ENCODE measurements at places on chromosomes 16 and 17.

GRCh38 chr17:21353326-21354010 lies 22.7 kb upstream of the KCNJ12 start:
- DNase-seq: no peak

GRCh38 chr16:30697264-30698138 lies 1.5 kb upstream of the SRCAP start:
- DNase-seq: peak; percentile 23

DNA sequence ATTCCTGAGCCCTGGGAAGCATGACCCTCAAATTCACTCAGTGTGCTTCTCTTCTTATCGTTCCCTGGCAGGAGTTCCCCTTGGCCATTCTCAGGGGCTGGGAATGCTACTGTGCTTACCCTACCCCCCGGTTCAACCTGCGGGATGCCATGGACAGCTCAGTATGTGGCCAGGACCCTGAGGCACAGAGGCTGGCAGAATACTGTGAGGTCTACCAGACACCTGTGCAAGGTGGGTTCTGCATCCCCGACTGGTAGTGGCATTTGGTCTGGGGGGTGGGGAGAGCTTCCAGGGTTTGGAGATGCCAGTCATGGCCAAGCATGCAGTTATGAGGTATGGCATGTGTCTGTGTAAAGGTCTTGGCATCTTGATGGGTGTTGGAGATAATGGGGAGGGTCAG lies 39.4 kb downstream of the WSCD1 start:
- no peak for DNase-seq

GRCh38 chr17:56593086-56593645 lies 333 bp upstream of the NOG start:
- DNase-seq: peak; percentile 62

DNA sequence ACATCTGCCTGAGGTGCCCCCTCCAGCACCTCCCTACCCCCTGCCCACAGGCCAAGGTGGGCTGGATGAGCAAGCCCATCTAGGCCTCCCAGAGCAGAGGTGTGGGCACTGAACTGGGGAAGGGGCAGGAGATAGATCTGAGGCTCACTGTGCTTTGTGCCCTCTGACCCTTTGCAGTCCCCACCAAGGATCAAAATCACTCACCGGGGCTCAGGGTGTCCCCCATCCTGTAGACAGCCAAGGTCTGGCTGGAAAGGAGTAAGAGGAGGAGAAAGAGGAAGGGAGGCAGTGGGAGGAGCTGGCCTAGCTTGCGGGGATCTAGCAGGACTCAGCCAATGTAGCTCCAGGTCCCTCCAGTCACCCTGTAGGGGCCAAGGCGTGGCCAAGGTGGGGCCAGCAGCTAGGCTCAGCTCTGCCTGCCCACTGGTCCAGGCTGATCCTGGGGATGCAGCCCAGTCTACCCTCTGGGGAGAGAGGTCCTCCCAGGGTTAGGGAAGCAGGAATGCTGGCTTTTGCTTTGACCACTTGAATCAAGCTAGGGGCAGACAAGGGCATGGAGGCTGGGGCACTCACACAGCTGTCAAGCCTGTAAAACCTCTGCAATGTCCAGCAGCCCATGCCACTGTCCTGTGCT lies 1.8 kb downstream of the SLC12A4 start:
- peak; percentile 28 for DNase-seq

DNA sequence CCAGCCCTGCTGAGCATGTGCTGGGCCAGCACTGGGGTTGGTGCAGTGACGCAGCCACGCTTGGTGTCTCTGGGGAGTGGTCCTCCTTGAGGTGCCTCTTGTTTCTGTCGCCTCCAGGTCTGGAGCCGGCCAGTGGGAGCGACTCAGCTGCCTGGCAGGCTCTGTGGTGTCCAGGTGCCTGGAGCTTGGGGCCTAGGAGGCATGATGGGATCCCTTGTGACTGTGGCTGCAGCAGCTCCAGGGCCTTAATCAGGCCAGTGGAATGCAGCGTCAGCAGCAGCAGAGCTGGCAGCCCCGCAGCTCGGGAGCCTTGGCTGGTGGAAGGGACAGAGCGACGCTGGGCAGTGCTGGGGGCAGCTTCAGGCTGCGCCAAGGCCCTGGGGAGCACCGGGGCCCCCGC lies 74.7 kb upstream of the CIBAR2 start:
- DNase-seq: peak; percentile 65

DNA sequence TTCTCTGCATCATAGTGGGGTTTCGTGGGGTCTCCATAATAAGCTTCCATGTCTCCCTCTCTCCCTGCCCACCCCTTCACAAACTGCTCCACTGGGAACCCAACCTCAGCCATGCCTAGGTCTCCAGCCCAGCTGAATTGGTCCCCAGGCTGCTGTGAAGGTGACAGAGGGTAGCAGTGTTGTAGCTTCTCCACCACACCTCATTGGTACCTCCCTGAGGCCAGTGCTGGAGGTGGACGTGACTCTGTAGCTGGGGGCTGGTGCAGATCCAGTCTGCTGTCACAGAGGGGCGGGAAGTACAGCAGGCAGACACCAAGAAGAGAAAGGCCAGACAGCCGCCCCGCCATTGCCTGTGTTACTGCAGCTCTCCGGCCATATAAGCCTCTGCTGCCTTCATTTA lies 82.1 kb downstream of the OR1D5 start:
- DNase-seq: no peak

DNA sequence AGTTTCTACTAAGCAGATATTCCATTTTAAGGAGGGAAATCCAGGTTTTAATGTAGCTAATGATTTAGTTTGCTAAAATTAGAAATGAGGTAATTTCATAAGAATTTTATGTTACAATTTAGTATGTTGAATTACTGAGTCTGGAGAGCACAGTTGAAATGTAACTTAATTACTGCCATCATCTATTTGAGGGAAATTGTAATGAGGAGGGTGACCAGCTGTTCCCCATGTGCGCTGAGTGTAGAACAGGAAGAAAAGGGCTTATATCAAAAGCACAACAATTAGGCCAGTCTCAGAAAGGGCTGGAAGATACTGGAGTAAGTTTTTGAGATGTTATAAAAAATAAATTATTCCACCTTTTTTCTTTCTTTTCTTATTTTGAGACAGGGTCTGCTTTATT lies 735.1 kb upstream of the GOT2 start:
- DNase-seq: no peak

DNA sequence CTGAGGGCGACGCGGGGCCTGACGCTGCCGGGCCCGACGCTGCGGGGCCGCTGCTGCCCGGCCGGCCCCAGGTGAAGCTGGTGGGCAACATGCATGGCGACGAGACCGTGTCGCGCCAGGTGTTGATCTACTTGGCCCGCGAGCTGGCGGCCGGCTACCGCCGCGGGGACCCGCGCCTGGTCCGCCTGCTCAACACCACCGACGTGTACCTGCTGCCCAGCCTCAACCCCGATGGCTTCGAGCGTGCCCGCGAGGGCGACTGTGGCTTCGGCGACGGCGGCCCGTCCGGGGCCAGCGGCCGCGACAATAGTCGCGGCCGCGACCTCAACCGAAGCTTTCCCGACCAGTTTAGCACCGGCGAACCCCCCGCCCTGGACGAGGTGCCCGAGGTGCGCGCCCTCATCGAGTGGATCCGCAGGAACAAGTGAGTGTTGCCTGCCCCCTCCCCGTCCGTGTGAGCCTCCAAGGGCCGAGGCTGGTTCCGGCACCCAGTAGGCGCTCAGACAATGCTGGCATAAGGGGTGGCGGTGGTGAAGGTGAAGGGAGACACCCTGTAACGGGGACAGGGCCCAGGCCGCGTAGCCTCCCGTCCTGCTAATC lies 676 bp downstream of the CPD start:
- peak; percentile 22 for DNase-seq

DNA sequence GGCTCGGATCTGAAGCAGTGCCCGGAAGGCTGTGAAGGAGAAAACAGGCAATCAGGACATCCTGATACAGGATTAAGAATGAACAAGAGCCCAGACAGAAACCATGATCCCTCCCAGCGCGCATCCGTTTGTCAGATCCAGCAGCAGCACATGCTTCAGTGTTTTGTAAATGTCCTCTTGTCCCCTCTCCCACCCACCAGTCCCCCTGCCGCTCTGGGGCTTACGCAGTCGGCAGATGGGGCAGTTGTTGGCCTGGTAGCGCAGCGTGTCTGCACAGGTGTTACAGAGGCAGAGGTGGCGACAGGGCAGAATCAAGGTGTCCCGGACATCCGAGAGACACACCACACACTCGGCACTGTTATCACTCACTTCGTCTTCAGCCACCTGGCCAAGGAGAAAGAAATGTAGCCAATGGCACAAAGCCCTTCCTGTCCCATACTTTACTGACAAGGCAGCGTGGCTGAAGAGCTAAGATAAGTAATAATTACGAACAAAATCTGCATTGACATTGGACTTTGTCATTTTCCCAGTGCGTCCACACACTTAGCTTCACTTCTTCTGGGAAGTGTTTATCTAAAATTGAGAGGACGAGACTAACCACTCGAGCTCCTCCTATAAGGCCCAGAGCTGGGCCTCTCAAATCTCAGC lies 20.7 kb upstream of the FOXJ1 start:
- DNase-seq: no peak

- DNase-seq: peak; percentile 56
These were observed 17.4 kb downstream of the NF1 start for GRCh38 chr17:31112001-31112661.

DNA sequence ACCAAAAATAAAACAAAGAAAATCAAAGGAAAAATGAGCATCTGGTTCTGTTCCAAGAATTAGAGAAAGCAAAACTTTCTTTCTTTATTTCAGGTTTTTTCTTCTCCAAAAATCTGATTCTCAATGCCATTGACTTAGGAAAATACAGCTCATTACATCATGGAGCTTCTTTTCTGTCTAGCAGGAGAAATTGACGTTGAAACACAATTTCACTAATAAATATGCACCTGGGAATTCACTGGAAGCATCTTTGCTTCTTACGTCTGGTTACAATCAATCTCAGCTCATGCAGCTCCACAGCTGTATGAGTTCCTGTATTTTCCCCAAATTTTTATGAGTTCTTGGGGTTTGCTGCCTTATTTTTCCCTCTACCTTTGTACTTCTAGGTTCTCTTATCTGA lies 1568.6 kb upstream of the GOT2 start:
- no peak for DNase-seq

DNA sequence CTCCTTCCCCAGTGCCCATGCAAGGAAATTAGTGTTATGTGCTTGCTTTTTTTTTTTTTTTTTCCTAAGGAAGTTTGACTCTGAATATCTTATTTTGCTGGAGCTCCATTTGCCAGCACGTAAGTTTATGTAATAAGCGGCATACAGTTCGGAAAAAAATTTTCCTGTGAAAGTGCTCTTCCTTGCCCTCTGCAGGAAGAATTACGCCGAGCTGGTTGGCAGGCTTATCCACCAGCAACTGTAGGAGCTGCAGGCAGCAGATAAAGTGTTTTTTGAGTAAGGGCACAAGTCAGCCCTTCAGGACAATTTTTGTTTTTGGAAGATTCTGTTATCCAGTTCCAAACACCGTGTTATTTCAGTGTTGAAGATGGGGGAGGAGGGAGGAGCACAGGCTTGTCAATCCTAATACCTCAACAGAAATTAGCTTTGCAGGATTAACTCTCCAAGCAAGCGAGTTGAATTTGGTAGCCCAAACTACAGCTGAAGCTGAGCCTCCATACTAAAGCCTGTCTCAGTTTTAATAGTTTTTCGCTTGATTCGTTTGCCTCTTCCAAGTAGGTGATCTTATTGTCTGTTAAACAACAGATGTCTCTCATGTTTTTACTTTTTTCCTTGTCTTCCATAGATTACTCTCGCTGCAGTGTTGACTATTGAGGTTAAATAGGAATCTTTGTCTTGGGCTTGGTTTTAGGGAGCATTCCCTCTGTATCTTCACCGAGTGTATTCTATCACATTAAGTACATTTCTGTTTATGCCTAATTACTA lies 1.1 kb downstream of the SPECC1 start:
- DNase-seq: peak; percentile 46

- no peak for DNase-seq
These were observed 1.5 kb upstream of the MTHFSD start for GRCh38 chr16:86556576-86556975.

GRCh38 chr16:28058839-28059589 lies 4.5 kb downstream of the GSG1L start:
- DNase-seq: no peak

DNA sequence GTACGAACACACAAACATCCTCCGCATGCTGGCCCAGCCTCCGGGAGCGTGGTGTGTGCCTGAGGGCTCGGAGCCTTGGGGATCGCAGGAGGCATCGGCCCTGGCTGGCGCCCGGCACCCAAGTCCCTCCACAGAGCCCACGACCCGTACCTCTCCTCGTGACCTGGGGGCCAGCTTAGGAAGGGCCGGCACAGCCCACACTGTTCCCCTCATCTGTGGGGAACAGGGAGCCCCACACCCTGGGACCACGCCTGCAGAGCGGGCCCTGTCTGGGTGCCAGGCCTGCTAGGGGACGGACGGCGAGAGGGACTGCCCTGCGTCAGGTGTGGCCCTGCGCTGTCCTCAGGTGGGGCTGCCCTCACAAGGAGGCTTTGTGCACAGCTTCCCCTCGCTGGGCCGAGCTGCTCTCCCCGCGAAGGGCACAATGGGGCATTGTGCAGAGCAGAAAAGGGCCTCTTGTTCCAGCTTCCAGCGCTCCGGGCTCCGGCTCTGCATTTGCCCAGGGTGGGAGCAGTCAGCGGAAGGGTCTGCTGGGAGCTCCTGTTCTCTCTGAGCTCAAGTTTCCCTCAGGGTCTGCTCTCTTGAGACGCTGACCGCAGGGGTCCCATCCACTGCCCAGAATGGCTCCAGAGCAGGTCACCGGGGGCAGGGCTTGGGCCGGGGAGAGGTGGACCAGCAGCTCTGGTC lies 1.7 kb upstream of the LMF1 start:
- no peak for DNase-seq

GRCh38 chr17:39679521-39680192 lies 8.2 kb downstream of the PGAP3 start:
- no peak for DNase-seq

DNA sequence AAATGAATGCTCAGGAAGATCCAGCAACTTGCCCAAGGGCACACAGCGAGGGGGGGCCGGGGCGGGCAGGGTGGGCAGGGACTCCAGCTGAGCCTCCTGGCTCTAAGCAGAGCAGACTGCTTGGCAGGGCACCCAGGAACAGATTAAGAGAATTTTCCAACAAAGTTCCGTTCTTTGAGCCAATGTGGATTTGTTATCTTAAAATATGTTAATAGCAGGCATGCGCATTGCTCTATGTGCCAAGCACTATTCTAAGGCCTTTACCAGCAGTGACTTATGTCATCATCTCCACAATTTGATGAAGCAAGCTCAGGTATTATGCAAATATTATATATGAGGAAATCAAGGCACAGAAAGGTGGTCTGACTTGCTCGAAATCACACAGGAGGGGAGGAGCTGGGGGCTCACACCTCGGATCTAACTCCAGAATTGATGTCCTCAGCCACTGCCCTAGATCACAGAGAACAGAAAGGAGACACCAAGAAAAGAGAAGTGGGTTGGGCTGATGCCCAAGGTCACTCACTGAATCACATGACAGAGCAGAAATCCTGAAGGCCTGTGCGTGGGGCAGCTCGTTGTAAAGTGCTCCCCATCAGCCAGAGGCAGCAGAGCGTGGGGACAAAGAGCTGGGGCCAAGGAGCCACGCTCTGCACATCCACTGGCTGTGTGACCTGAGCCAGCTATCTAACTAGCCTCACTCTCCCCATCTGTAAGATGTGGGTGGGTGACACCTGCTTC lies 23.2 kb upstream of the MEAK7 start:
- DNase-seq: no peak

DNA sequence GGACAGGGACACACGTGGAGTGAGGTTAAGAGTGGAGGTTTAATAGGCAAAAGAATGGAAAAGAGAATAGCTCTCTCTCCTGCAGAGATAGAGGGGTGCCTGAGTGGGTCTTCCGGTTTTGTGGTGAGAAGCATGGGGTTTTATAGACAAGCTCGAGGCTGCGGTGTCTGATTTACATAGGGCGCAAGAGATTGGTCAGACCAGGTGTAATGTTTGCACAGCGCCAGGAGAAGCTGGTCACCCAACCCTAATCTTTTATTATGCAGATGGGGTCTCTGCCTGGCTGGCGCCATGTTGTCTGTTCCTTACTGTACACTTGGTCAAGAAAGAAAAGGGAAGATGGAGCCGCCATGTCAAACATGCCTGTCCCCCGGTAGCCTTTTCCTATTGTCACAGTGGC lies 44.5 kb upstream of the MLYCD start:
- DNase-seq: no peak

Data from kidney tubule cell (primary cell).